Erythroblast (primary cell): ENCODE measurements at places on chromosomes 3 and 15.

GRCh38 chr15:81126892-81127291 is 7.2 kb upstream of the CFAP161 start:
- no peak for DNase-seq

- no peak for DNase-seq
These were observed 73.1 kb upstream of the TERB2 start for GRCh38 chr15:44883199-44883877.

GRCh38 chr15:89171136-89172072 is 50.0 kb downstream of the RLBP1 start:
- peak; percentile 35 for DNase-seq

GRCh38 chr15:51580385-51580784 is 42.2 kb downstream of the DMXL2 start:
- DNase-seq: no peak

DNA sequence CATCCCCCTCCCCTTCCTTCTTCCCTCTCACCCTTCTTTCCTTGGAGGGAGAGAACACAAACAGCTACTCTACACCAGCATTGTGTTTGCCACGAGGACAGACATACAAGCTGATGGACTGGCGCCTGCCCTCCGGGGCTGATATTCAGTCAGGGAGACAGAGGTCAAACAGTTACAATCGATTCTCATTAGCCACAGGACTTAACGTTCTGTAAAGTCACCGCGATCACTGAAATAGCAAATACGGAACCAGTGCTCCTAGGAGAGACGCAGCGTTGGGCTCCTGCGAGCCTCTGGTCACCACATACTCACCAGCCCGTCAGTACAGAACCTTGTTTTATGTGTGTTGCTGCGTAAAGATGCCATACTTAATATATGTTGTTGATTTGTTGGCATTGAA is 108.8 kb downstream of the LRRK1 start:
- DNase-seq: no peak

- no peak for DNase-seq
These were observed 525.1 kb downstream of the PDCD6IP start for GRCh38 chr3:34323517-34323916.

DNA sequence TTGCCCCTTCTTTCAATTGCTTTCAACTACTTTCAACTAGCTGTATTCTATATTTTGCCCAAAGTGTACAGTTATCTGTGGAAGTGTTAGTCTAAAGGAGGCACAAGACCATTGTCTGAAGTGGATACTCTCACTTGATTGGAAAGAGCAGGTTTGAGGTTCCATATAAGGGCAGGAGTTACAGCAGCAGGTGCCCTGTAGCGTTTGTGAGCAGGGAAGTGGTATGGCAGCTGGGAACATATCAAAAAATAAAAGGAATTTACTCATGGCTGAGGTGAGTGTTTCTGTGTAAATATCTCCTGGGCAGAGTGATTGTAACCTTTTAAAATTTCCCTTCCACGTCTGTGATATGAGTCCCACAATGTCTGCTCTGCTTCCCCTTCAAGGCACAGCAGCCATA is 38.5 kb upstream of the DNAJC13 start:
- DNase-seq: no peak
